Mesenteric fat pad (tissue), 1 donor: ENCODE measurements at places on chromosomes 12 and 14.

GRCh38 chr12:39393179-39393578 lies 49.7 kb downstream of the KIF21A start:
- no peak for DNase-seq

GRCh38 chr14:37972941-37973887 lies 234.5 kb upstream of the SSTR1 start:
- no peak for DNase-seq

- no peak for DNase-seq
Measured at GRCh38 chr12:47414511-47414910, 291.3 kb downstream of the RPAP3 start.

DNA sequence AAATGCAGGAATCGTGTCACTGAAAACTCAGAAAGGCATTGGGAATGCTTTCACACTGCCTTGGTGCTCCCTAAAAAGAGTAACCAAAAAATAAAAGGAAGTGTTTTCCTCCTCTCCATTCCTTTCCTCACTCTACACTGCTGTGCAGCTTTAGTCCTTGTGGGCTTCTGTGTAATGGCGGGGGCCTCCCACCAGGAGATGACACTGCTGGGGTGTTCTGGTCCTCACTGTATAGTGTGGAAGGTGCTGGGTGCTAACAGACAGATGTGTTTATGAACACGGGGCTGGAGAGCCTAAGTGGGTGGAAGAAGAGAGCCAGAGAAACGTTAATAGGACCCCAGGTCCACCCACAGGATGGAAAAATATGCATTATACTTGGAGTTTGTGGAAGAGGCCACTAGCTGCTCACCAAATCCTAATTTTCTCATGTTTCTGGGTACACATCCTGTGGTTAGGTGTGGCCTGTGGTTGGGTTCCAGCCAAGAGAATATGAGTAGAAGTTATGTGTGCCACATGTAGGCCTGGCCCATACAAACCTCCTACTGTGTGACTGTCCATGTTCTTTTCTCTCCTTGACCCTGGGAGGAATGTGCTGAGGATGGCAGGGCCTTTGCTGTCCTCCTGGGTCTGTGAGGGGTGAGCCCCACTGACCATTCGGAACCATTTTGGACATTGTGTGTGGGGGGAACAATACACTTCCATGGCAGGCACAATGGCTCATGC lies 14.0 kb upstream of the C1S start:
- DNase-seq = no peak

GRCh38 chr14:96585672-96586013 lies 83.5 kb downstream of the PAPOLA start:
- no peak for DNase-seq

DNA sequence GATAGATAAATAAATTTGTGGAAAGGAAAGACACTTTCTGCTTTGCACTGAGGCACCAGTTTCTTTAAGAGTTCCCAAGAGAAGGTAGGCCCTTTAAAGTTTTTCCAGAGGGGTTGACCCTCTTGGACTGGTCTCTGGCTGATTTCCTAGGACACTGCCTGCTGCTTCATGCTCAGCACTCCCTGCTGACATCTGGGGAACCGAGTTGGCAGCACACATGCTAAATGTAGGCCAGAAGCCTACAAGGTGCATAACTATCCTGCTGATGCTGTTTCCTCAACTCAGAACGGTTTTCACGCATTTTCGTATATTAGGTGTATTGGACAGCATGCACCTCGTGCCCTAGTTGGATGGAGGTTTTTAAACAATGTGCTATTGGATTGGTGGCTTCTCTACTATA lies 887.2 kb upstream of the SEL1L start:
- DNase-seq = no peak

GRCh38 chr14:29316936-29317335 lies 550.3 kb downstream of the FOXG1 start:
- DNase-seq = no peak

DNA sequence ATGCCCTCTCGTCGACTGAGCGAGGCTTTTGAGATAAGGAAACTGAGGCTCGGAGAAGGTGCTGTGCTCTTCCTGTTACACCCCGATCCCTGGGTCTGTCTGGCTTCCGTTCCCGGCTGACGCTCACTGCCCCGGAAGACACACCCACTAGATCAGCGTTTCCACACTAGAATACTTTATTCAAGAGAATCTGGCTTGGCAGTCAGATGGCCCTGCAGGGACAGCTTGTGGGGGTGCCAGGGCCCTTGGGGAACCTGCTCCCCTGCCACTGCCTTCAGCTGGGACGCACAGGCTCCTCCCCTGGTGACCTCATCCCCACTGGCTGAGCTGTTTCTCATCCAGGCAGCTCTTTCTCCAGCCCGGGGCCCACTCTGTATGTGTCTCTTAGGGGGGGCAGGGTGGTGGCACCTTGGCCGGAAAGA lies 13.7 kb downstream of the PGF start:
- DNase-seq = no peak

DNA sequence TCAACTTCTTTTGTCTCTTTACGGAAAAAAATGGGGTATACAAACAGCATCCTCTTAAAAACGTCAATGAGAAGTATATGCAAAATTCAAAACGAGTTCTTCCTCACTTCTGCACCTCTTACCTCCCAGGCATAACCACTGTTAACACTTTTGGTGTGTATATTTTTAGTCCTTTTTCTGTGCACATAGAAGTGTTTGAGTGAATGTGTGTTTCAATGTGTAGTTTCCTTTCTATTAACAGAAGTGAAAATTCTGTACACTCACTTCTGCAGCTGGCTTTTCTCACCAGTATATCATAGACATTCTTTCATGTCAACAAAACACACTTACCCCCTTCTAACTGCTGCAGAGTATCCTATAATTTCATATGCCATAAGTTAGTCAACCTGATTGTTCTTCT lies 5.4 kb downstream of the UBR7 start:
- DNase-seq = no peak

DNA sequence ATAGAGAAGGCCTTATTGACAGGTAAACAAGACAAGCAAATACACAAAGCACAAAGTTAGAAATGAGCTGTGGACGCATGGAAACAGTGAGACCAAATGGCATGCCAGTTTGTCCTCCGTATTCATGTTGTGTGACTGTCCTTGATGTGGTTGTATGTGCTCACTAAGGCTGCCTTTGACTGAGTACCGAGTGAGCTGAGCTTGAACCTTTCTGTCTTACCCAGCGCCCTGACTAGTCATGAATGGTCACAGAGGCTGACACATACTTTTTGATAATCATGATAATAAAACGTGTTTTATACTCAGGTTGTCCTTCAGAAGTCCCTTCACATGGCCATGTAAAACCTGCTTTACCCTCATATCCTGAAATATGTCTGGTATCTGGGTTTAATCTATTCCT lies 553 bp upstream of the CATSPERB start:
- DNase-seq = no peak

DNA sequence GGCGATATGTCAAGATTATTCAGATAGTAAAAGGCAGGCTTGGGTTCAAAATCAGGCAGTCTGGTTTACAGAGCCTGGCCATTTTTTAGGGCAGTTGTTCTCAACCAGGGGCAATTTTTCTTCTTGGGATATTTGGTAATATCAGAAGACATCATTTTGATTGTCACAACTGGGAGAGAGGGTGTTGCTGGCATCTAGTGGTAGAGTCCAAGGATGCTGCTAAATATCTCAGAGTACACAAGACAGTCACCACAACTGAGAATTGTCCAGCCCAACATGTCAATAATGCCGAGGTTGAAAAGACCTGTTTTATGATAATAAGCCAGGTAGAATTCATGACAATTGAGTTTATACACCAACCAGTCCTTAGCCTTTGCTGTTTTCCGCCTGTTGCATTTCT lies 733.9 kb downstream of the NRXN3 start:
- DNase-seq = no peak
